Spleen (tissue), 13 donors: ENCODE measurements at places on chromosomes 2 and 18. TPM values are rescaled to one million over a fixed set of nuclear protein-coding genes. Genes with fewer than 3 reads are reported as not detected.

Gene MARCHF4
- not detected for total RNA-seq

Gene TBR1
- not detected for total RNA-seq

Gene XDH
- not detected for total RNA-seq

Gene CLEC4F
- 2.6 TPM for total RNA-seq

Gene INO80B
- 30.2 TPM for total RNA-seq

Gene FABP1
- total RNA-seq: not detected

Gene LBX2
- 1.2 TPM for total RNA-seq

DNA sequence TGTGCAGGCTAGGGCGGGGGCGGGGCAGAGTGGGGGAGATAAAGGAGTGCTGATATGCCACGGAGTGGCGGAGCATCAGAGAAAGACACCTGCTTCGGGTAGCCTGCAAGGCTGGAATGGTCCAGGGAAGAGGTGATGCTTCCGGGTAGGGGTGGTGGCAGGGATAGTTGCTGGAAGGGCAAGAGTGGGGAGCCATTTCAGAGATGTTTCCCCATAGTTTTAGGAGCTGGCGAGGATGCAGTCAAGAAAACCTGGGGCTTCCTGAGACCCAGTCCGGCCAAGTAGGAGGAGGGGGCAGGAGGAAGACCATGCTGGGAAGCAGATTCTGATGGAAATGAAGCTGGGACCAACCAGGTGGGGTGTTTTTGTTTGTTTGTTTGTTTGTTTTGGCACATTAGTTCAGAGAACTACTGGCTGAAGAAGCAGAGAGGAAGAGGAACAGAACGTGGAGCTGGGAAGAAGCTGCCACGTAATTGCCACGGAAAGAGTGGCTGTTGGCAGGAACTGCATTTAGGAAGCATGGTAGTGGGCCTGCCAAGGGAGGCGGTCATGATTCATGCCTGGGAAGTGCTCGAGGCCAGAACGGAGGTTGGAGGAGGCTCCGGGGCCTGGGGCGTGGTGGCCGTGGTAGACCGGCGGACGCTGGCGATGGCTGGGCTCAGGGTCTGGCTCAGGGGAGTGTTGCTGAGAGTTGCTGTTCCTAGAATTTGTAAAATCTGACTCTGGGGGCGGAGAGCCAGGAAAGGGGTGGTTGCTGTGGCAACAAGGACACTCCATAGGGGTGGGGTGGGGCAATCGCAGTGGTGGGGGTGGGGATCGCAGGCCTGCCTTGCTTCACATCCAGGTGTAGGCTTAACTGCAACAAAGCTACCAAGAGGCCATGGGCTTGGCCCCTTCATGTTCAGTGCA, 8.6 kb upstream of the INPP5D start:
- H3K4me3 ChIP-seq: no peak overlapping the region
- peak overlapping the region; percentile 66 for H3K27ac ChIP-seq
- H3K36me3 ChIP-seq: no peaks in the 10 kb centered on the region
- peaks cover 18% of the 10 kb centered on the region for H3K4me1 ChIP-seq
- no peaks in the 10 kb centered on the region for H3K27me3 ChIP-seq
- peak; percentile 87 for DNase-seq

DNA sequence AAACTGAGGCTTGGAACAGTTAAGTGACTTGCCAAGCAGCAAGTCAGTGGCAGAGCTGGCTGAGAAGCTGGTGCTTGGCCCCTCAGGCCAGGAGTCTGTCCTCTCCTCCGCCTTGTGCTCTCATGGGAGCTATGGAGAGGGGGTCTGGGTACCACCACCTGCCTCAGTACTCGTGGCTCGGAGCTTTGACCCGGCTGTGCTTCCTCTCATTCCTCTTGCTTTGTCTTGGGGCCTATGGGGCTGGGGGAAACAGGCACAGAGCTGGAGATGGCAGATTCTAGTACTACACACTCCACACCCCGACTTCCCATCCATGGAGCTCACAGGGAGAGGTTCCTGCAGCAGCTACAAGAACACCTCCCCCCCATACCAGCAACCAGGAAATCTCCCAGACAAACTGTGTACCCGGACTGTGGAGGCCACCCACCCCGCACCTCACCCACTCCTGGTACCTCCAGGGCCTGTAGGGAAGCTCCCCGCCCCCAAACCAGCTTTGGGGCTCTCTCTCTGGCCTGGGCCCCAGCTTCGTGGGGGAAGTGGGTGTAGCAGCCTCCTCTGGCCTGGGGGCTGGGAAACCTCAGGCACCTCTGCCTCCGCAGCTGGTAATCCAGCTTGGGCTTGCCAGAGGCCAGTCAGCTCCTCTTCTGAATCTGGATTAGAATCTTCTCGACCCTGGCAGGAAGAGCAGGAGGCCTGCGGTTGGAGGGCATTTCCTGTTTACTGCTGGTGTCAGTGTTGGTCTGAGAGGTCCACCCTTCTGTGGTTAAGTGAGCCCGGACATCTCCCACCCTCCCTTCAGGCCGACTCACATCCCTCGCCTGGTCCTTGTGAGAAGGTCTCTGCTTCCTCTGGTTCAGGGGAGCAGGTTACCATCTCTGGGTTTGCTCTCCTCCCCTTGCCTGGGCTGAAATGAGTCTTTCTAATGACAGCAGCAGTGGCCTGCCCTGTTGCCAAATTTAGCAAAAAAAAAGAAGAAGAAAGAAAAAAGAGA, 22.3 kb upstream of the RHOB start:
- DNase-seq: peak; percentile 89
- H3K4me3 ChIP-seq: no peak overlapping the region
- no peaks in the 10 kb centered on the region for H3K27me3 ChIP-seq
- no peaks in the 10 kb centered on the region for H3K36me3 ChIP-seq
- peak overlapping the region; percentile 79 for H3K27ac ChIP-seq

- H3K27me3 ChIP-seq: no peaks in the 10 kb centered on the region
- no peaks in the 10 kb centered on the region for H3K36me3 ChIP-seq
- no peak overlapping the region for H3K4me3 ChIP-seq
- no peaks in the 10 kb centered on the region for H3K4me1 ChIP-seq
- no peak for DNase-seq
Observed at GRCh38 chr2:199818026-199818425, 33.0 kb downstream of the FTCDNL1 start.

- H3K27ac ChIP-seq: no peak overlapping the region
- no peak for DNase-seq
- H3K4me3 ChIP-seq: no peak overlapping the region
- no peaks in the 10 kb centered on the region for H3K4me1 ChIP-seq
Observed at GRCh38 chr18:23122334-23123229, 12.7 kb upstream of the CABLES1 start.

DNA sequence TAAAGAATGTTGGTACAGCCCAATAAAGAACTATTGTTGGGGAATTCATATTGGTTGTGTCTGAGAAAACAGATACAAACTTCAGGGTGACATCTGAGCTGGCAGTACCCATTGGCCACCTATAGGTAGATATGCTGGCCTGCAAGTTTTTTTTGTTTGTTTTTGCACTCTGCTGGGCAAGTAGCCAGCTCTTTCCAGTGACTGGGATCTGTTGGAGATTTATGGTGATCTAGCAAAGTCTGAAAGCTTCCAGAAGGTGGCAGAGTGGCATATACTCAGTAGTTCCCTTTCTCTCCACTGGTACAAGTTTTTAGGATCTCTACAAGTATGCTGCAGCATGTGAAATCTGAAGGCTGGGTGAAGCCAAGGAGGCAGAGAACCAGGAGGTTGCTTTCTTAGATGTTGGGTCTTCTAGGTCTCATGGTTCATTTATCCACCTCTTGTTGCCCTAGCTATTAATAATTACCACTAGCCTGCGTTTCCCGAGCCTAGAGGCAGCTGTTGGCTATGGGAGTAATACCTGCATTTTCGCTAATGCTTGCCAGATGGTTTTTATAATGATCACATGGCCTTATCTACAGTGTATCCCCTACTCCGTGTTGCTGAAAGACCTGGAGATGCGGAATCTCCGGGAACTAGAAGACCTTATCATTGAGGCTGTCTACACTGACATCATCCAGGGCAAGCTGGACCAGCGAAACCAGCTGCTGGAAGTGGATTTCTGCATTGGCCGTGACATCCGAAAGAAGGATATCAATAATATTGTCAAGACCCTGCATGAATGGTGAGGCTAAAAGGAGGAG, 9.5 kb downstream of the COPS7B start:
- no peak overlapping the region for H3K27ac ChIP-seq
- no peaks in the 10 kb centered on the region for H3K27me3 ChIP-seq
- no peak overlapping the region for H3K4me3 ChIP-seq
- peaks cover 4% of the 10 kb centered on the region for H3K4me1 ChIP-seq
- DNase-seq: no peak

GRCh38 chr18:48943333-48943732, 7.4 kb downstream of the SMAD7 start:
- peak; percentile 65 for DNase-seq
- H3K27me3 ChIP-seq: no peaks in the 10 kb centered on the region
- no peaks in the 10 kb centered on the region for H3K36me3 ChIP-seq
- no peak overlapping the region for H3K27ac ChIP-seq
- peaks cover 100% of the 10 kb centered on the region for H3K4me1 ChIP-seq

- H3K27ac ChIP-seq: peak overlapping the region; percentile 95
- H3K36me3 ChIP-seq: no peaks in the 10 kb centered on the region
- peak; percentile 84 for DNase-seq
- H3K27me3 ChIP-seq: no peaks in the 10 kb centered on the region
- peaks cover 43% of the 10 kb centered on the region for H3K4me1 ChIP-seq
Observed at GRCh38 chr2:131105950-131106801, 1.0 kb downstream of the PLEKHB2 start.
